ENCODE measurements at places on chromosomes 1 and 21.

DNA sequence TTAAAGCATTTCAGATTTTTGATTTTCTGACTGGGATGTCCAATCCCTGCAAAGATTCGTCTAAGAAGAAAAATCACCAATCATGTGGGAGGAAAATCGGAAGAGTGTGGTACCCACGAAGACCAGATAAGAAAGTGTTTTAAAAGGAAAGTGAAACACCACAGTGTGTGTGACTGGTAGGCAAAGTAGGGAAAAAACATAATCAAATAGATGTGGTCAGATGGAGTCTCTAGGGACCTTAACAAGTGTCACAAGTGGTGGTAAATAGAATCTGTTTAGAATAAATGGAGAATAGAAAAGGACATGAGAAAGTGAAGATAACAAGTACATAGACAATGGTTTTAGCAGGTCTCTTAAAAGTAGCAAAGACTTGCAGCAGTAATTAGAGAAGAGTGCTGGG lies 154.6 kb downstream of the SLC30A10 start:
- peak; percentile 40 for DNase-seq

- DNase-seq = no peak
These were observed 21.0 kb downstream of the EXO1 start for GRCh38 chr1:241869022-241869421.

GRCh38 chr1:36557041-36558000 lies 74.6 kb upstream of the CSF3R start:
- DNase-seq = no peak

DNA sequence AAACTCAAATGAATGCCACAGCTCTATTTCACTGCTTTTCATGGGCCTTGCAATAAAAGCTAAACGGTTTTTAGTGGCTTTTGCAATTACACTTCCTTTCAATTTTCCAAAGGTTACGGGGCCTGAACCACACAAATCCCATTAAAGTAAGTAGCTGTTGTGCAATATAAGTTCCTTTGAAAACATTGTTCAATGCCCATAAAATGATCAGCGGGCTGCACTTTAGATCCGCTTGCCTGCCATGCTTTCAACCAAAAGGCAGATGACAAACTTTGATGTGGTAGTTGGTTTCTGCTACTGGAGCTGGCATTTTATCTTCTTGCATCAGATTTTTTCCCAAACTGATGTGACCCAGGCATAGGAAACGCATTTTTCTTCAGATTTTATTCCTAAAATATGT lies 50.2 kb downstream of the PRRX1 start:
- no peak for DNase-seq

GRCh38 chr1:181083842-181084605 lies 4.5 kb upstream of the IER5 start:
- DNase-seq = peak; percentile 92

DNA sequence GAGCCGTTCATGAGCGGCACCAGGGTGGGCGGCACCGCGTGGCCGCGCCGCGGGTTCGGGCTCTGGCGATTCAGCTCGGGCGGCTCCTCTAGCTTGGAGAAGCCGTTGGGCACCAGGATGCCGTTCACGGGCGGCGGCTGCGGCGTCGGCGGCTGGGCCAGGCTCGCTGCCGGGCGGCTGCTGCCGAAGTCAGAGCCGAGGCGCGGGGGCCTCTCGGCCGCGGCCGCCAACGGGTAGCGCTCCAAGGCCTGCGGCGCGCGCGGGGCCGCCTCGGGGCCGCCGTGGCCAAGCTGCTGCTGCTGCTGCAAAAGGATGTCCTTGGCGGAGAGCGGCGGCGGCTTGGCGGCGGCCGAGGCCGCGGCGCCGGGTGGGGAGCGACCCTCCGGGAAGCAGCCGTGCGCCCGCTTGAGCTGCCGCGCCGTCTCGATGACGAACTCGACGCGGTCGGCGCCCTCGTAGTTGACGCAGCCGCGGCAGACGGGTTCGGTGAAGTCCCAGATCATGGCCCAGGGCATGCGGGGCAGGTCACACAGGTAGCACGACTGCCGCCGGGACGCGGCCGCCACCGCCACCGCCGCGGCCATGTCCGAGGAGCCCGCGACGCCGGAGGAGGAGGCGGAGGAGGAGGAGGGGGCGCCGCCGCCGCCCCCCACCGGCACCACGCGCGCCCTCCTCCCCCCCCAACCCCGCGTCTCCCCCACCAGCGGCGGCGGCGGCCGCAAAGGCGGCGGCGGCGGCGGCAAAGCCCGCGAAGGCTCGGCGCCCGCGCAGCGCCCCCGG lies 877 bp downstream of the IRF2BP2 start:
- DNase-seq = peak; percentile 70

DNA sequence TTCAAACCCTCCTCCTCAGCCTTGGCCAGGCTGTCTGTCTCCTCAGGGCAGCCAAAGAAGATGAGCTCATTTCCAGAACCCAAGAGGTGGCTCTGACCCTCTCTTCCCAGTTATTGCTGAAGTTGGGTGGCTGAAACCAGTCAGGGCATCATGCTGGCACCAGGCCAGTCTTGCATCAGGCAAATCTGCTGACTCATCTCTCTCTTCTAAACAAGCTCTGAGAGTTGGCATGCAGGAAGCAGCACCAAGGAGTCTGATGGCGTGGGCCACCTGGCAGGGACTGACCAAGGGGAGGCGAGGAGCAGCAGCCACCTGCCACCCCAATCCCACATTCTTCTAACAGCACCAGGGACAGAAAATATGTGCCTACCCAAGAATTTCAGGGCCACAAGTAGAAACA lies 104.8 kb upstream of the ATP1A1 start:
- DNase-seq = no peak

DNA sequence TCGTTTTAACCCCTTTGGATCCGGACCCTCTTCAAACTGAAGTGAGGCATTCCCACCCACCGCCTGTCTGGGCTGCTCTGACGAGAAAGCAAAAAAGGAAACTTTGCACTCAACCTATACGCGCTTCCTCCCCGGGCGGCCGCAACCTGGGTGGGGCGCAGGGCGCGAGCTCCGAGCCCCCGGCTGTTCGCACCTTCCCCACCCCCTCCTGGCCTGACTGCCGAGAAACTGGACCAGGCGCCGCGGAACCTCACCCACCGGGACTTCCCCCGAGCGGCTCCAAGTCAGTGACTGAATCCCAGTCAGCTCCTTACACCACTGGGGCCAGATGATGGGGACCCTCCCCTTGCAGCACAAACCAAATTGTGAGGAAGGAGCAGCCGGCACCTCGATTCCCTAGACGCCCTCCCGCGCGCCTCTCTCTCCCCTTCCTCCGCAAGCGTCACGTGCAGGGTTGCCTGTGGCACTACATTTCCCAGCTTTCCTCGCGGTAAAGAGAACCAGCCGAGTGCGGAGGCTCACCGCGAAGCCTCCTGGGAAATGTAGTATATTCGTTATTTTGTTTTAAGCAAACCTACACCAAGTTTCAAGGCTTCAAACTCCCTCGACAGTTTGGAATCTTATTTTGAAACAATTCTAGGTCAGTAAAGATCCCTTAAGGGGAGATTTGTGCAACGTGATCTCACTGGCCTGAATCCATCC lies at the start of gene RAB29:
RAB29 (minus strand) TSS at position 468 of the 702 bp plus-strand sequence. CDS start 526 bp downstream, outside the sequence.
- DNase-seq = peak; percentile 94

GRCh38 chr1:29292344-29292743 lies 56.0 kb downstream of the PTPRU start:
- no peak for DNase-seq

Data from NAMALWA (cell line).